Pulmonary artery endothelial cell (primary cell): ENCODE measurements at places on chromosomes 6 and 20. TPM values are rescaled to one million over a fixed set of nuclear protein-coding genes. Genes with fewer than 3 reads are reported as not detected.

- no peak for DNase-seq
These were observed 148.3 kb upstream of the IMPG1 start for GRCh38 chr6:76220805-76221204.

- no peak for DNase-seq
These were observed 29.5 kb upstream of the LRRC1 start for GRCh38 chr6:53765270-53765669.

DNA sequence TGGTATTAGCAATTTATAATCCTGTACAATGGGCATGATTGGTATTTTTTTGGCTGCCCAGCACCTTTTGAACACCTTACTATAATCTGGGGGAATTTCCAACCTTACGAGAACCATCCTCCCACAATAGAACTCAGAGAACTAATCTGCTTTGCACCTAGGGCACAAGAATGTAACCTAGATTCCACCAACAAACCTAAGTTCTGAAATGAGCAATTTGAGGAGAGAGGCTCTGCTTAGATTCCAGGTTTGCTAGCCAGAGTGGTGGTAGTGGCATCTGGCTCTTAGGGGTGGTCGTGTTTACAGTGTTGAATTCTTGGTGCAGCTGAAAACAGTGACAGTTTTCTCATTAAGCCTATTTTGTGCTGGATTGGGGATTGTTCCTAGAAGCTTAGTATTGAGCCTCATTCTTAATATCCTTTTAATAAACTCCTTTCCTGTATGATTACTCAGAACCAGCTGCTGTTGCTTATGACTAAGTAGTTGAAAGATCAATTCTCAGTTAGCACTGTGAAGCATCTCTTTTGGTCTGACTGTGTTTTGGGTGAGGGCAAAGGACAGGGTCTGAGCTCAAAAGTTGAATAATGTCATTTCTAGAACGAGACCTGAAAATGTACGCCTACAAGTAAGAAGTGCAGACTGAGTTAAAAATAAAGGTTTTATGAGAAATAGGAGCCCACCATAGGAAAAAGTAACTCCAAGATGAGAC, 385.6 kb downstream of the CDKAL1 start:
- DNase-seq: no peak

DNA sequence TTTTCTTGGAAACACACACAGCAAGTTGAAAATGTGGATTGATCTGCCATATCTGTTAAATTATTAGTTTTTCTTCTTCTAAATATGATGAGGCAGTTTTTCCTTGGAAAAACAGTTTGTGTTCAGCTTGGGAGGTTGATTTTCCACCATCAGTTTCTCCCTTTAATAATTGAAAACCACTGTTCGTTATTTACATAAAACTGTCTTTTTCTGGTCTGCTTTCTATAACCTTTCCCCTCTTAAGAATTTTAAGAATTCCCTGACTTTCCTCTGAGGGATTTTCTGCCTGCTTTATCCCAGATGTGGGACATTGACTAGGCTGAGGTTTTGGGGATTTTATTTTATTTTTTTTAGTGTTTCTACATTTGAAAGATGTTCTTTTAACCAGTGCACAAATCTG, 27.2 kb downstream of the DSE start:
- no peak for DNase-seq

- no peak for DNase-seq
These were observed 50.4 kb downstream of the NOL4L start for GRCh38 chr20:32534661-32535240.

DNA sequence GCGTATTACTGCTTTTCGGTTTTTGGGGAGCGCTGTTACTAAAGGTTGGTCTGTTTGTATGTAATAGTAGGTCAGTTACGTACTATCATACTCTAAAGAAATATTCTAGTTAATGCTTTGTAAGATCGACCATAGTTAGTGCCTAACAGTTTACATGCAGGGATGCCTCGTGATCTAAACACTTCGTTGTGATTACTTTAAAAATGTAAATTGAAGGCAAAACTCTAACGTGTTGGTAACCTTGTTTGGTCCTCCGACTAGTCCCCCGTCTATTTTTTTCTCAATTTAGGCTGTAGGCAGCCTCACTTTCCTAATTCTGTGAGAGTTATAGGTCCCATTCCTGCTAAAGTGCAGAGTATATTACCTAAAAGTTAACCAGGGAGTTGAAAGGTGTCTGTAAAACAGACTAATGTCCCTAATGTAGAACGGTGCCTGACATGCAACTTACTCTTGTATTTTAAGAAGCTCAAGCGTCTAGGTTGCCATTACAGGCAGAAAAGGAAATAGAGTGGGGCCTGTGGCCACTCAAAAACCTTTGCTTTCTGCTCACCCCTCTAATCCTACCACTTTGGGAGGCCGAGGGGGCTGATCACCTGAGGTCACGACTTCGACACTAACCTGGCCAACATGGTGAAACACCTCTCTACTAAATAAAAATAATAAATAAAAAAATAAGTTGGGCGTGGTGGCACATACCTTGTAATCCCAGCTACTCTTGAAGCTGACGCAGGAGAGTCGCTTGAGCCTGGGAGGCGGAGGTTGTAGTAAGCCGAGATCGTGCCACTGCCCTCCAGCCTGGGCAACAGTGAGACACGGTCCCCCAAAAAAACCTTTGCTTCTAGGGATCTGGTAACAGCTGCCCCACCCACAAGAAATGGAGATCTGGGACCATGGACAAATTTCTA, 37.8 kb downstream of the HFE start:
- DNase-seq: no peak

- DNase-seq: no peak
These were observed 4.3 kb downstream of the BPHL start for GRCh38 chr6:3122823-3123182.

- DNase-seq: no peak
These were observed 193.6 kb upstream of the CST7 start for GRCh38 chr20:24755411-24755922.

RSPH4A gene
- total RNA-seq: 0.04 and 0.13 TPM in 2 replicates

OR2H2 gene
- not detected in 2 replicates for total RNA-seq
